Hepatocyte (in vitro differentiated cells): ENCODE measurements at places on chromosomes 5 and 9. TPM values are rescaled to one million over a fixed set of nuclear protein-coding genes. Genes with fewer than 3 reads are reported as not detected.

GRCh38 chr9:92499701-92500100, 17.4 kb upstream of the ASPN start:
- H3K27ac ChIP-seq, result no peak overlapping the region
- H3K4me3 ChIP-seq, result no peak overlapping the region
- no peaks in the 10 kb centered on the region for H3K27me3 ChIP-seq

FAM13B gene
- 19.6 and 22.7 TPM in 2 replicates for total RNA-seq

DNA sequence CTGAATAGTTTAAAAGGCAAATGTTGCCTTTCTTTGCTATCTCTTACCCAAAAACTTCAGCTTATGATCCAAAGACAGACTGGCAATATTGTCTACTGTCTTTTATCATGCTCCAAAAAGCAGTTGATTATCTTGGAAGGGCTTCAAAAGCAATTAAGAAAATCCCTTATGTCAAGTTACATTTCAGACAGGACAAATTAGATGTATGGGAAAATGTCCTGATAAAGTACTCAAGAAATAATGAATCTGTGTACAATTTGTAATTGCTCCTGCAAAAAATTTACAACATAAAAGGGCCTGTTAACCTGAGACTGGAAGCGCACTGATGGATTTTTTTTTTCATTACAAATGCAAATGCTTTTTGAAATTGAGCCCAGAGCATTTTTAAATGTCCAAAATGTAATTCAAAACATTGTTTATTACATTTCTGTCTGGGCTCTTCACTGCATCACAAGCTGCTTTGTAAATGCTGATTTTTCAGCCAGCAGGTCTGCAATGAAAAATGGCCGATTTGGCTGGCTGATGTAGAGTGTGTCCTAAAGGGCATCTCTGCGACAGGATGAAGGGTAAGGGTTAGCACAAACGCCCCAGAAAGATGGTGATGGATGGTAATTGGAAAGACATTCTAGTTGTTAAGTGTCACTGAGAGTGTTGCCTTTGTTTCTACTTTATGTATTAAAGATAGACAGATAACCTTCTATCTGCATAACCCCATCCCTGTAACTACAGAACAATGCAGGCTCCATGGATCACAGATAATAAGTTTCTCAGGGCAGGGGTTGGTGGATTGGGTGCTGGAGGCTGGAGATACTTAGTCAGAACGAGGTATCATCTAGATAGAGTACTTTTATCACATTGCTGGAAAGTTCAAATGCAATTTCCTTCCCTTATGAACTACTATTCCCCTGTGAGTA, 27.0 kb downstream of the MAT2B start:
- no peak for DNase-seq
- no peaks in the 10 kb centered on the region for H3K36me3 ChIP-seq
- H3K4me3 ChIP-seq, result no peak overlapping the region
- peaks cover 11% of the 10 kb centered on the region for H3K4me1 ChIP-seq
- no peaks in the 10 kb centered on the region for H3K27me3 ChIP-seq
- H3K27ac ChIP-seq, result no peak overlapping the region

SPATA31D4 gene
- not detected in 2 replicates for total RNA-seq

- H3K4me1 ChIP-seq, result no peaks in the 10 kb centered on the region
- H3K27ac ChIP-seq, result no peak overlapping the region
- no peaks in the 10 kb centered on the region for H3K27me3 ChIP-seq
- no peaks in the 10 kb centered on the region for H3K36me3 ChIP-seq
Observed at GRCh38 chr9:123523845-123524244, 167.8 kb downstream of the CRB2 start.

GRCh38 chr5:145683431-145683830, 151.7 kb downstream of the PRELID2 start:
- H3K4me1 ChIP-seq, result no peaks in the 10 kb centered on the region
- H3K4me3 ChIP-seq, result no peak overlapping the region
- no peak overlapping the region for H3K27ac ChIP-seq

- H3K27me3 ChIP-seq, result no peaks in the 10 kb centered on the region
- DNase-seq, result no peak
- no peak overlapping the region for H3K4me3 ChIP-seq
- H3K4me1 ChIP-seq, result no peaks in the 10 kb centered on the region
Observed at GRCh38 chr9:99748266-99748665, 73.4 kb upstream of the NR4A3 start.

DNA sequence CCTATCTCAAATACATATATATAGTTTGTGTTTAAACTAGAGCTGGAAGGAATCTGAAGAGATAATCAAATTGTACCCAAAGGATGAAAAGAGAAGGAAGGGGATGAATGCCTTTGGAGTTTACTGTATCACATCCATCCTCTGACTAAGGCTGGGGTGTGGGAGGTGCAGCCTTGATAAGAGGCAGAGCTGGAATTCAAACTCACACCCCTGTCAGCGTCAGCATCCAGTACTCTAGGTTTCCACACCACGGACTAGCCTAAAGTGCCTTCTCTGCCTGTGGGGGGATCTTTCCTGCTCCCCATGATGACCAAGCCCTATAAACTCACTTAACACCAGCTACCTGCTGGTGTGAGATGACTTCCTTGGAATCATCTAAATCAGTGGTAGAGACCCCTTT, 48.1 kb downstream of the EPB41L4B start:
- no peaks in the 10 kb centered on the region for H3K4me1 ChIP-seq
- no peak overlapping the region for H3K27ac ChIP-seq
- H3K4me3 ChIP-seq, result no peak overlapping the region

GRCh38 chr9:31137176-31138160, 1247.0 kb upstream of the ACO1 start:
- peak overlapping the region; percentile 73 for H3K27ac ChIP-seq
- no peaks in the 10 kb centered on the region for H3K36me3 ChIP-seq
- H3K4me1 ChIP-seq, result peaks cover 4% of the 10 kb centered on the region
- peak; percentile 27 for DNase-seq

IL13 gene
- total RNA-seq, result not detected in 2 replicates

DNA sequence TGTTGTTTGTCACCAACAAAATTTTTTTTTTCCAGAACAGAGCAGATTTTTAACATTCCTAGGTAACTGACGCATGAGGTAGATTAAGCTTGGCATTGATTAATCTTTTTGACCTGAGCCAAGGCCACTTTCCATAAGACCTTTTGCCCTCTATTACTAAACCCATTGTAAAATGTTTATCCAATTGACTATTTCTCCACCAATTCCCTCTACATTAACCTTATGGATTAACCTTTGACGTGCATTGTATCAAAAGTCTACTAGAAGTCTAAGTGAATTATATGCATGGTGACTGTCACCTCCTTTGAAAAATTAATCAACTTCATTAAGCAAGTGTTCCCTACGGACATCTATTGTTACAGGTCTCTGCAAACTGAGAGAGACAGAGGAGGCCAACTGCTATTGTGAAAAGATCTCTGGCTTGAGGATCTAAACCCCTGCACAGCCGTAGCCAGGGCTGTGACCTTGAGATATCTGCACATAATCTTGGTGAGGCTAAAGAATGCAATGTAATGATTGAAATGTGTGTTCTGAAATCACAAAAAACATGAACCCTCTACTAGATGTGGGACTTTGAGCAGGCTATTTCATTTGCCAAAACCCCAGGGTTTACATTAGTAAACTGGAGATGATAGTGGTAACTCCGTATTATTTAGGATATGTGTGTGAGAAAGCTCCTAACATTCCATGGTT, 632.2 kb downstream of the TLR4 start:
- H3K4me1 ChIP-seq, result no peaks in the 10 kb centered on the region
- no peaks in the 10 kb centered on the region for H3K36me3 ChIP-seq
- no peak overlapping the region for H3K4me3 ChIP-seq
- DNase-seq, result no peak
- H3K27me3 ChIP-seq, result no peaks in the 10 kb centered on the region
- no peak overlapping the region for H3K27ac ChIP-seq

GRCh38 chr9:29297592-29297991, 1724.3 kb upstream of the C9orf72 start:
- H3K4me1 ChIP-seq, result no peaks in the 10 kb centered on the region
- no peak overlapping the region for H3K4me3 ChIP-seq
- no peak overlapping the region for H3K27ac ChIP-seq
- no peaks in the 10 kb centered on the region for H3K36me3 ChIP-seq
- no peak for DNase-seq
- H3K27me3 ChIP-seq, result no peaks in the 10 kb centered on the region

DNA sequence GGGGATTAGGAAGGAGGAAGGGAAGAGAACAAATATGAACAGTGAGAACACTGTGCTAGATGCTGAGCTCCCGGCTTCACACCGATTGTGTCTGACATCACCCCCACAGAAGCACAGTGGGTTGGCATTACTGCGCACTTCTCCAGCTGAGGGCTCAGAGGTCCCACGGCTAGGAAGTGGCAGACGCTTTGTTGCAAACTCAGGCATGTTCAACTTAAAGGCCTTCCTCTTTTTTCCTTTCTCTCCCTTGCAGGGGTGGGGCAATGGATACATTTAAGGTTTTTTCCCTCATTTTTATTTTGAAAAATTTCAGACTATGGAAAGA, 15.5 kb upstream of the SHB start:
- no peaks in the 10 kb centered on the region for H3K36me3 ChIP-seq
- H3K27ac ChIP-seq, result no peak overlapping the region
- H3K4me3 ChIP-seq, result no peak overlapping the region
- H3K4me1 ChIP-seq, result no peaks in the 10 kb centered on the region
- H3K27me3 ChIP-seq, result no peaks in the 10 kb centered on the region
- no peak for DNase-seq

- no peaks in the 10 kb centered on the region for H3K27me3 ChIP-seq
- H3K36me3 ChIP-seq, result no peaks in the 10 kb centered on the region
- DNase-seq, result peak; percentile 12
- peak overlapping the region; percentile 77 for H3K27ac ChIP-seq
Observed at GRCh38 chr5:123429221-123429954, 6.2 kb upstream of the CEP120 start.

MCIDAS gene
- not detected in 2 replicates for total RNA-seq

DNA sequence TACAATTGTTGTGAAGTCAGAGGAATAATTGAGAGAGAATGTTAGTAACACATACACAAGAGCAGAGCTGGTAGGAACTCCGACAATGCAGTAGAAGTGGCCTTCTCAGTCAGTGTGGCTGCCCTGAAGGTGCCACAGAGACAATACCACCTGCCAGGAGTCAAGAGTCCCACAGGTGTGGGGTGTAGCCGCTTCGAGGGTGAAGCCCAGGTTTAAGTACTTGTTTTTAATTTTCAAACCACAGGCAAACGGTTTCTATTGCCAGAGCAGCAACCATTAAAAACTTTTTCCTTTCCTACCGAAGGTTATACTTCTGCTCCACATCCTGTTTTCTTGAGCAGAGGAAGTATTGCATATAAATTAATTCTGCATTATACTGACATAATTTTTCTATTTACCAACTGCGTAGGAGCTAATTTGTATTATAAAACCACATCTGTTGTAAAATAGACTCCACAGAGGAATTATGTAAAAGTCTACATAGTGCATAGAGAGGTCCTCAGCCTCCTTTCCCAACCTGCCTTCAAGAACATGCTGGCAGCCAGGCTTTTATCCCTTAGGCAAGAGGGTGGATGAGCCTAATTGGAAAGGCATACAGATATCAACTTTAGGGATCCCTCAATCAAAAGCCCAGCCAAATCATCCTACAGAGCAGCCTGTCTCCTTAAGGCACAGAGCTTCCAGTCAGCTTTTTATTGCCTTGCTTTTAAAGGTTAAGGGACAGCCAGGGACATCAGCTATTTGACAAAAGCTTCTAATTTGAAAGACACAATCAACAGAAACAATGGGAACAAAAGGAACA, 12.9 kb upstream of the ACTBL2 start:
- DNase-seq, result no peak
- H3K4me3 ChIP-seq, result no peak overlapping the region
- H3K27me3 ChIP-seq, result no peaks in the 10 kb centered on the region

GRCh38 chr5:38078161-38078560, 180.2 kb upstream of the EGFLAM start:
- H3K36me3 ChIP-seq, result no peaks in the 10 kb centered on the region
- DNase-seq, result no peak
- H3K27ac ChIP-seq, result peak overlapping the region; percentile 62
- H3K4me3 ChIP-seq, result no peak overlapping the region

DNA sequence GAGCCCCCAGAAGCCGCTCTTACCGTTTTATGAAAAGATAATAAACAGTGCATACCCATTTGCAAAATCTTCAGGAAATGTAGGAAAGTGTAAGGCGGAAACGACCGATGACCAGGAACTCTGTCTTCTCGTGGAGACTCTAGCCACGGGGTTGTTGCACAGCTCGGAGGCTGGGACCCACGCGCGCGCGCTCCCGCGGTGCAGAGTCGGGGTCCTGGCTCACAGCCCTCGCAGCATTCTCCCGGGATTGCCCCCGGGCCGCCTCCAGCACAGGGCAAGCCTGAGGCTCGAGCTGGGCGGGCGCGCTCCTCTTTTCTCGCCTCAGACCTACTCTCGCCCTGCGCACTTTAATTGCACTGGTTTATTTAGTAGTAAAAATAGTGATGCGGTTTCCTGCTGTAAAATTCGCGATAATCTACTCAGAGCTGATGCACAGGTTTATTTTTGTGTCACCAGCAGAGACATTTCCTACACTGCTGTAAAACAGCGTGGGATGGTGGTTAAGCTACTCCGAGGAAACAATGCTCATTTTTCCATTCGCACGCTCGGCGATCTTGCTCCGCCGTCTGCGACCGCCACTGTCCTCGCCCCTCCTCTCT, 15.5 kb downstream of the TRIM7 start:
- peak; percentile 48 for DNase-seq
- H3K36me3 ChIP-seq, result no peaks in the 10 kb centered on the region
- no peaks in the 10 kb centered on the region for H3K27me3 ChIP-seq
- H3K27ac ChIP-seq, result no peak overlapping the region
- peaks cover 4% of the 10 kb centered on the region for H3K4me1 ChIP-seq
- H3K4me3 ChIP-seq, result peak overlapping the region; percentile 96

GRCh38 chr5:135089912-135090311, 55.9 kb upstream of the PITX1 start:
- H3K4me1 ChIP-seq, result no peaks in the 10 kb centered on the region
- no peak for DNase-seq
- H3K36me3 ChIP-seq, result no peaks in the 10 kb centered on the region
- H3K27me3 ChIP-seq, result no peaks in the 10 kb centered on the region
- H3K4me3 ChIP-seq, result no peak overlapping the region

DNA sequence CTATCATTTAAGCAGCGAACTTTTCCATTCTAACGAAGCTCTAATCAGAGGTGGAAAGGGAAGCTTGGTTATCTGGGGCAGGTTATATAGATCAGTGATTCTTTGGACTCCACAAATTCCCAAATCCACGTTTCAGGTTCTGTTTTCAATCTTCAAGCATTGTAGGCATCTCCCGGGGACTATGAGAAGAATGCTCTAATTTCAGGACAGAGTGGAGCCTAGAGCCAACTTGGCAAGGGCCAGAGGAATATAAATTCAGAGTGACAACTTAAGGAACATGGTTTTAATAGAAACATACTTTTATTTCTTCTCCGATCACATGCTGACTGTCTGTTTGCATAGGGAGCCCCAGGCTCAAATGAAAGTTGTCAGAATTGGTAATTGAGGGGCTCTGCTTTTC, 514.0 kb upstream of the KLF4 start:
- no peak overlapping the region for H3K4me3 ChIP-seq
- H3K36me3 ChIP-seq, result no peaks in the 10 kb centered on the region
- H3K27ac ChIP-seq, result no peak overlapping the region
- no peak for DNase-seq
- no peaks in the 10 kb centered on the region for H3K27me3 ChIP-seq
